ENCODE measurements at places on chromosomes 6 and 20.

DNA sequence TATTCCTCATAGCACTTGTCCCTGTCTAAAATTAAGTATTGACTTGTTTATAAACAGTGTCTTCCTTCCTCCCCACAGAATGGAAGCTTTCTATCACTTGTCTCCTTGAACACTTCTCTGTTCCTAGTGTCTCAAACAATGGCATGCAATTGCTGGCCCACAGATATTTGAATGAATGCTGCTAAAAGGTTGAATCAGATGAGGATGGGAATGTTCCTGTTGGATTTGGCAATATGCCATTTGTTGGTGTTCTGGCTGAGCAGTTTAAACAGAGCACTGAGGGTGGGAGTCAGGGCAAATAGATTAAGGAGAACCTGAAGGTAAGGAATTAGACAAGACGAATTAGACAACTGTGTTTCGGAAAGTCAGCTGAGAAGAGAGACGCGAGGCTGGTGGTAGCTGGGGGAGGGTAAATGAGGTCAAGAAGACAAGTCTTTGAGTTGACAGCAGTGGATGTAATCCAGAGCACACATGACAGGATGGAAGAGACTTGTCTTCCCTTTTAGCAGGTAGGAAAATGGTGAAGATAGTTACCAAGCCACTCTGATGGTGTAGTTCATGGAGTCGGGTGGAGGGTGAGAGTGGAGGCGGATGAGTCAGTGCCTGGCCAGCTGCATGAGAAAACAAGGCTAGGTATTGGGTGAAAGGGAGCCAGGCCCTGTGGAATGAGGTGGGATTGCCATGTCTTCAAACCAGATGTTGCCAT is 58.3 kb upstream of the GNRH2 start:
- DNase-seq: no peak

GRCh38 chr20:57381596-57382503 is 9.3 kb upstream of the RBM38 start:
- DNase-seq: peak; percentile 85

DNA sequence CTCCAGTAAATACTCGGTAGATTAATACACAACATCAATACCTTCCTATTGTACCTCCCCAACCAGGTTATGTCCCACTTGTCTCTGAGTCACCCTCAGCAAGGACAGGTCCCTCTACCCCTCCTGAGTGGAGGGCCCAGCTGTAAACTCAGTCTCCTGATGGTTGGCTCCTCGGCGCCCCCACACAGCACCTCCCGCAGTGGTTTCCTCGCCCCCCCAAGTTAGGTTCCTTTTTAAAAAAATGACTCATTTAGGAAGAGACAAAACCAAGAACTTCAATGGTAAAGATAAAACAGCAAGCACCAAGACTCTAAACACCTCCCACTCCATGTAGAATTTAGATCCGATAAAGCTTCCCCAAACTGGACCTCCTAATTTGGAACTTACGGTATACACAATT is 83.5 kb downstream of the TRERF1 start:
- DNase-seq: no peak

DNA sequence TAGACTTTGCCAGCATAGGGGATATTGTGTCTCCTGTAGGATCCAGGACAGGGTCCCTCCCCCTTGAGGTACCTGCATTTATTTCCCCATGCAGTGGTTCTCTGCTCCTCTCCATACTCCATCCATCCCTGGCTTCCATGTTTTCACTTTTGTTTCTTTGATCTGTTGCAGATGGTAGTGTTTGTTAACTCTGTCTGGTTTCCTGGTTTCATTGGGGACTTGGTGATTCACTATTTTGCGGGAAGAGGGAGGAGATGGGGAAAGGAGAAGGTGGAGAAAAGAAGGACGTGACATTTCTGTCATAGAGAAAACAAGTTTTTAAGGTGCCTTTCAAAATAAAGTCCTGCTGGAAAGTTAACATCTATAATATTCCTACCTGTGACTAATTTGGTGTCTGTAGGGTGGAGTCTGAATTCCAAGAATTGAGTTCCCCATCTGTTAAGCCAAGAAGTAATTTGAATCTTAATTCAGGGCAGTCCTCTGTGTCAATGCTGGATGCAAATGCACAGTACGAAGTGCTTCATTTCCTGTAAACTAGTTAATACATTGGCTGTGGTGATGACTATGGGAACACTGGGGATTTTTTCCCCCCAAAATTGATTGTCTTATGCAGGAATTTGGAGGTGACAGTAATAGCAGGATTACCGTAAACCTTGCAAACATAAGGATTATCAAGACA is 6.9 kb upstream of the RNF144B start:
- no peak for DNase-seq

DNA sequence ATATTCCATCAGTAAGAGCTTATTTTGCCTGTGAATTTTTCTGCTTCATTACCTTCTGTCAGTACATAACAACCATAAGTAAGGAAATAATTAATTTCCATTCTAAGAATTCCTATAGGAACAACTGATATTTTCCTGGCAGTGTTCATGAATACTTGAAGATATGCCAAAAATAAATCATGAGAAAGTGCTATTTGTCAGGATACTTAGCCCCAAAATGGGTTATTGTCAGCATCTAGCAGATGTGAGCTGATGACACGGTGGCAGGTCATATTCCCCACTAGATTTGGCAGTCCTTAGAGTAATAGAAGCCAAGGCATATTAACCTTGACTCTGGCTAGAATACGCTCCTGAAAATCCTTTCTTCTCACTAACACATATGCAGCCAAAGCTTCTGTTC is 43.2 kb upstream of the CRISP1 start:
- DNase-seq: no peak

All from breast epithelium (tissue), 4 donors.